Upper lobe of left lung (tissue), 6 donors: ENCODE measurements at places on chromosomes 6 and 20.

- DNase-seq = no peak
Measured at GRCh38 chr6:132527791-132528190, 10.3 kb upstream of the TAAR9 start.

GRCh38 chr6:9514146-9514545 is 900.7 kb downstream of the TFAP2A start:
- no peak for DNase-seq

- no peak for DNase-seq
Measured at GRCh38 chr6:75117701-75118100, 88.2 kb downstream of the COL12A1 start.

- DNase-seq = peak; percentile 63
Measured at GRCh38 chr20:44039741-44040140, 125.1 kb downstream of the TOX2 start.

DNA sequence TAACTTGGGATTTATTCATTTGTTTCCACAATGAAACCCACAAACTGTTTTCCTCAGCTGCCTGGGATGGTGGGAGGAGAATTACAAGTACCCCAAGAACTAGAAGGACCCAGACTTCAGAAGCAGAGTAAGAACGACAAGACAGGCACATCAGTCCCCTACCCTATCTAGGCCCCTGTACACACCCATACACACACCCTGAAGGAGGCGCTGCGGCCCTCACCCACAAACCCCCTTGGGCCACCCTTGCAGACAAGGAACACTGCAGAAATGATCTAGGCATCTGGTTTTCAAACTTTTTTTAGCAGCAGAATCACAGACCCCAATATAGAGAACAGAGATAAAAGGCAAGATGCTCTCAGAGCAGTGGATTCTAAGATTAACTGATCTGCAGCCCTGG is 55.0 kb downstream of the TRERF1 start:
- no peak for DNase-seq
